ENCODE measurements at places on chromosomes 3 and 15. TPM values are rescaled to one million over a fixed set of nuclear protein-coding genes. Genes with fewer than 3 reads are reported as not detected.
A peak's percentile ranks its signal among the peaks of the same experiment; 100 is the strongest.

- no peaks in the 10 kb centered on the region for H3K4me1 ChIP-seq
- no peaks in the 10 kb centered on the region for H3K27me3 ChIP-seq
- H3K27ac ChIP-seq = no peak overlapping the region
These were observed 47.7 kb upstream of the C2CD4B start for GRCh38 chr15:62212741-62213140.

DNA sequence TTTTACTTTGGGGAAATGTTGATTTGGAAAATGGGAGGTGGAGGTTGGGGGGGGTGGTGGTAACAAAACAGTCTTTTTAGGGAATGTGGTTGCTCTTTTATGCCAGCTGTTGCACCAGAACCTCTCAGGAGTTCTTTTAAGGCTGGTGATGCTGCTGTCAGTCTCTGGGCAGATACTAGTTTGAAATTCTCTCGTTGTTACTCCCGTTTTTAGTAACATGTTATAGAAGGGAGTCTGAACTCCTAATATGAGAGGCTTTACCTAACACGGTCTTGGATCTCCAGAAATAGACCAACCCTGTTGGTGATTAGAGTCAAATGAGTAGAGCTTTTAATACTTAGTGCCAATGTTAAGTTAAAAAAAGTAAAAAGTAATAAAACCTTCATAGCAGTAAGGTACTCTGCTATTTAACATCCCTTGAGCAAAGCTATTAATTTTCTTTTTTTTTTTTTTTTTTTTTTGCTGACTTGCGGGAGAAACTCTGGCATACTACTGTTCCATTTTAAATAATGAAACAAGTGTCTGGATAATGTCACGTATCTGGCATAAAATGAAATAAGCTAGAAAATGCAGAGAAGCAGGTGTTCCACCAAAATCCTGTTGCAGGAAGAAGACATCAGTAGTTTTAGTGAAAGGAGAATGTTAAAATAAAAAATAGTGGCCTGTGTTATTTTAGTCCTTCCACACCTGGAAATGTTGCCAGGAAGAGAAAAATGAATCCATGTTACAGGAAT, 156.7 kb downstream of the CACNA1D start:
- H3K4me3 ChIP-seq = no peak overlapping the region
- no peaks in the 10 kb centered on the region for H3K36me3 ChIP-seq
- H3K4me1 ChIP-seq = no peaks in the 10 kb centered on the region
- no peak for DNase-seq
- H3K27me3 ChIP-seq = peaks cover 25% of the 10 kb centered on the region

ROPN1 gene
- not detected for total RNA-seq

DNA sequence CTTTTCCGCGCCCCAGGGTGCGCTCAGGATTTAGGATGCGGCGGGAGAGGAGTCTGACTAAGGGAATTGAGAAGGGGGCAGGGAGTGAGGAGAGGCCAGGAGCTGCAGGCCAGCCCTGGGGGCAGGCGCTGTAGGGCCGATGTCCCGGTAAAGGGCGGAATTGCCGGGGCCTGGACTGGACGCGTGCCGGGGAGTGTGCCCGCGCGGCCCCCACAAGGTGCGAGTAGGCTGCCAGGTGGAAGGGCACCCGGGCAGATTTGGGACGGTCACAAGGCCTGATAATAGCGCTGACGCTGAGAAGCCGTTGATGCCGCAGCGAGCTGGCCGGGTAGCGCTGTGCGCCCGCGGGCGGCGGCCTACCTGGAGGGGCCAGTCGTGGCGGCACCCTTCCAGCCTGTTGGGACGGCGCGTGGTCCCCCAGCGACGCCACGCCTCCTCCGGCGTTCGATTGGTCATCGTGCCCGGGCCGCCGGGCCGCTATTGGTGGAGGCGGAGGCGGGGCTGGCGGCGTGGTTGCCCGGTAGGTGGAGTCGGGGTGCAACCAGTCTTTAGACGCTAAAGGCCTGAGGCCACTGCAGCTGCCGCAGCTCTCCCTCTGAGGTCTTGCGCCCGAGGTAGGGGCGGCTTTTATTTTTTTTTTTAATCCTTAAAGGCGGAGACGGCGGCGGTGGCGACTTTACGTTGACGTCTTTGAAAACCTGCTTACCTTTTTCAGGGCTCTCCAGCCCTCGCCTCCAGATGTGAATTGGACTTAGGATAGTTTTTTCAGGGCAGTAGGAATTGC, 903 bp downstream of the SLC25A38 start:
- H3K4me1 ChIP-seq = peaks cover 30% of the 10 kb centered on the region
- peak overlapping the region; percentile 91 for H3K27ac ChIP-seq
- H3K4me3 ChIP-seq = peak overlapping the region; percentile 91
- peak; percentile 93 for DNase-seq
- peaks cover 4% of the 10 kb centered on the region for H3K36me3 ChIP-seq

PDZRN3 gene
- not detected for total RNA-seq

DNA sequence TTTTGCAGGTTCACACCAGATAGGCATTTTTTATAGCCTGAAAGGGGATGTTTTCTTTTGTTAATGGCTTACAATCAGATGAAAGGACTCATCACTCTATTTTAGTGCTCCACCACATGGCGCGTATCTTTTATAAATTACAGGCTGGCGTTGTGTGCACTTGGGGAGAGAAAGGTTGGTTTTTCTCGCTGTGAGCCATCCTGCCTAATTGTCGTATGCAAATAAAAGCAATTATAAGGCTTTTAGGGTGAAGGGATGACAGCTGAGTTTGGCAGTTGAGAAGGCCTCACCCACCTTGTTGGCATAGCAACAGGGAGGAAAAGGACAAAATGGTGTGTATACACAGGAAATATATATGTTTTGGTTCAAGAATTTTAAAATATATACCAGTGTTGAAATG, 268.0 kb downstream of the NR2F2 start:
- H3K27ac ChIP-seq = no peak overlapping the region
- H3K36me3 ChIP-seq = no peaks in the 10 kb centered on the region
- H3K4me3 ChIP-seq = no peak overlapping the region
- H3K27me3 ChIP-seq = peaks cover 52% of the 10 kb centered on the region
- H3K4me1 ChIP-seq = no peaks in the 10 kb centered on the region
- DNase-seq = no peak

CADPS gene
- not detected for total RNA-seq

MORC1 gene
- total RNA-seq = not detected

PLCB2 gene
- 0.15 TPM for total RNA-seq

DNA sequence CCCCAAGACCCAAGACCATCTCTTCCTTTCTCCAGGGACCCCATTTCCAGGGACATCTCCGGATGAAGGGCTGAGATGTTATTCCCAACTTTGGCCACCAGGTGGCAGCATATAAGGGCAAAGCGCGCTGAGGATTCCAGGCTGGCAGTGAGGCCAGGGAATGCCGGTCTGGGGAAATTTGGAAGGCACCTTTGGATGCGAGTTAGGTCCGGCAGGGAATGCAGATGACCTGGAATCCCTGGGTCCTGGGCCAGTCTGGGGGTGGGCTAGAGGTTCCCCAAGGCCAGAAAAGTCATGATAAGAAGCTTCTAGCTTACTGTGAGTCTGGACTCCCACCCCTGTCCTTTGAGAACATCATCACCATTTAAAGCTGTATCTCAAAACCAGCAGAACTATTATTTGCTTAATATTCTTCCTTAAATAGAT, 1.6 kb upstream of the CHST13 start:
- no peaks in the 10 kb centered on the region for H3K27me3 ChIP-seq
- peak; percentile 65 for DNase-seq
- no peaks in the 10 kb centered on the region for H3K4me1 ChIP-seq
- H3K27ac ChIP-seq = no peak overlapping the region
- no peaks in the 10 kb centered on the region for H3K36me3 ChIP-seq
- H3K4me3 ChIP-seq = no peak overlapping the region

- H3K4me3 ChIP-seq = no peak overlapping the region
- no peaks in the 10 kb centered on the region for H3K27me3 ChIP-seq
- no peak overlapping the region for H3K27ac ChIP-seq
- peak; percentile 49 for DNase-seq
These were observed 12.4 kb downstream of the PIF1 start for GRCh38 chr15:64813075-64813474.

DNA sequence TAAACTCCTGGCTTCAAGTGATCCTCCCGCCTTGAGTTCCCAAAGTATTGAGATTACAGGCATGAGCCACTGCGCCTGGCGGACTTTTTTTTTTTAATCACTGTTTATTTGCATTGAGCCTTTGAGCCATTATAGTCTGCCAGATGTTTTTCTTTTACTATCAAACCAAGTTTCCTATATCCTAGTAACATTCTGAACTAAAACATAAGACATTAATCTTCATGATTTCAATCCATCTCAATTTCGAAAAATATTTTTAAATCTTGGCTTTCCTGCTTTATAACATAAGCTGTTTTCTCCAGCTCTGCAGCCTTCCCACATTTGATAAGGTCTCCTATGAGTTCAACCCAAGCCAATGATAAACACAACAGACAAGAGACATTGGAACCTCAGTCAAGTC, 75.4 kb downstream of the UMPS start:
- no peak for DNase-seq
- H3K36me3 ChIP-seq = peaks cover 14% of the 10 kb centered on the region
- H3K4me3 ChIP-seq = no peak overlapping the region
- H3K4me1 ChIP-seq = peaks cover 7% of the 10 kb centered on the region
- no peaks in the 10 kb centered on the region for H3K27me3 ChIP-seq
- H3K27ac ChIP-seq = no peak overlapping the region

DNA sequence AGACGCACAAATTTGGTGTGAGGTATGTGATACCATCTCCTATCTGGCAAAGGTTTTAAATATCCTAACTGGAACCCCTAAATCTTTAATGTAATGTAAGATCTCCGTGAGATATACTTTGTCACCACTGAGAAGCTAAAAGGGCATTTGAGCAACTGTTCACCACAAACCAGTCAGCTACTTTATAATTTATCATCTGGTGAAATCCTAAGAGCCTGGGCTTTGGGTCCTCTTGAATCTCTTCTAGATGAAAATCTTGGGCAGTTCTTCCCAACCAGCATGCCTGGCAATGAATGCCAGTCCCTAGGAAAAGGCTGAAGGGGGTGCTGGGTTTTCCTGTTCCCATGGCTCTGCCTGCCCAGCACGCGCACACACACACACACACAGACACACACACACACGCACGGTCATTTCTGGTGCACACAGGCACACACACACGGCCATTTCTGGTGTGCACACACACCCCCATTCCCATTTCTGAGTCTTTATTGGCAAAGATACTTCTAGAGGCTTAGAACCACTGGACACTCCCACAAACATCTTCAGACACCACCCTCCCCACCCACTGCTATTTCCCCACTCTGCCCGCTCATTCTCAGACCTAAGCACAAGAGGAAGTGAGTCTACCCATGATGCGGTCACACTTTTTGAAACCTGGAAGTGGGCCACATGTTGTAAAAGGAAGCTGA, 72.6 kb downstream of the MYO1E start:
- H3K36me3 ChIP-seq = peaks cover 3% of the 10 kb centered on the region
- H3K27me3 ChIP-seq = no peaks in the 10 kb centered on the region
- H3K4me1 ChIP-seq = peaks cover 40% of the 10 kb centered on the region
- peak; percentile 99 for DNase-seq
- peak overlapping the region; percentile 69 for H3K27ac ChIP-seq

DNA sequence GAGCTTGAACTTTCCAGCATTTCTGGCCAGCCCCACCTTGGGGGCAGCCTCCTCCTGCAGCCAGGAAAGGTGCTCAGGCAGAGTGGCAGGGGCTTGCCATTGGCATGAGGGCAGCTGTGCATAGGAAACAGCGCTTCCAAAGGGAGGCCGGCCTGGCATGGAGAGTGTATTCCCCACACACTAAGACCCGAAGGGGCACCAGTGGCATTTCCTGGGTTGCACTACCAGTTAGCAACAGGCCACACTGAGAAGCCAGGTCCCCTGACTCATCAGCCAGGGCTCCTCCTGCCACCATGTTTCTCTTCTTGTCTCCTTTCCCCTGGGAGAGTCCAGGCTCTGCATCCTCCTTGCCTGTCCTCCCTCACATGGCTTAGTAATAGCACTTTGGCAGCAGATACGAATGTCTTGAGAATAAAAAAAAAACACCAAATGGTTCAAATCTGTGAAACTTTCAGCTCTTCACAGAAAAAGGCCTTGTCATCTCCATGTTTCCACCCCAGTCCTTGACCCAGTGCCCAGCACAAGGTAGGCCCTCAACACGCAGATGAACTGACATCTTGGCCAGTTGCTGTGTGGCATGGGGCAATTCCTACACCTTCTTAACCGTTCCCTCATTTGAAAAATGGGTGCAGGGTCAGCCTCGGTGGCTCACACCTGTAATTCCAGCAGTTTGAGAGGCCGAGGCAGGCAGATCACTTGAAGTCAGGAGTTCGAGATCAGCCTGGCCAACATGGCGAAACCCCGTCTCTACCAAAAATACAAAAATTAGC, 180.4 kb downstream of the SMAD6 start:
- DNase-seq = peak; percentile 59
- H3K4me1 ChIP-seq = peaks cover 27% of the 10 kb centered on the region

C3orf85 gene
- not detected for total RNA-seq

WDR5B gene
- 10.0 TPM for total RNA-seq

DNA sequence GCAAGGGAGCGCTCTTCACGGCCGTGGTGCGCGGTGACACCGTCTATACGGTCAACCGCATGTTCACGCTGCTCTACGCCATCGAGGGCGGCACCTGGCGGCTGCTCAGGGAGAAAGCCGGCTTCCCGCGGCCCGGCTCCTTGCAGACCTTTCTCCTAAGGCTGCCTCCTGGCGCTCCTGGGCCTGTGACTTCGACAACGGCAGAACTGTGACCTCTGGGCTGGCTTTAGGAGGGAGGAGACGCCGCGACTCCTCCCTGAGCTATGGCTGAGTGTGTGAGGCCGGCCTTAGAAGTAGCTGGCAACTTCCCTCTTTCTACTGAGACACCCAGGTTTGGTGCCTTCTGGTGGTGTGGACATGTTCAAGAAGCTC, 1.4 kb downstream of the KBTBD13 start:
- H3K36me3 ChIP-seq = no peaks in the 10 kb centered on the region
- H3K4me1 ChIP-seq = peaks cover 7% of the 10 kb centered on the region
- no peak overlapping the region for H3K27ac ChIP-seq
- DNase-seq = no peak

GRCh38 chr3:156400062-156400461, 154.9 kb downstream of the SSR3 start:
- peaks cover 47% of the 10 kb centered on the region for H3K27me3 ChIP-seq
- DNase-seq = no peak
- H3K4me1 ChIP-seq = no peaks in the 10 kb centered on the region
- no peak overlapping the region for H3K4me3 ChIP-seq
- H3K27ac ChIP-seq = no peak overlapping the region
- no peaks in the 10 kb centered on the region for H3K36me3 ChIP-seq

- DNase-seq = no peak
- no peak overlapping the region for H3K4me3 ChIP-seq
- peaks cover 19% of the 10 kb centered on the region for H3K4me1 ChIP-seq
- H3K27me3 ChIP-seq = no peaks in the 10 kb centered on the region
- no peaks in the 10 kb centered on the region for H3K36me3 ChIP-seq
- H3K27ac ChIP-seq = no peak overlapping the region
These were observed 55.1 kb upstream of the TGFBR2 start for GRCh38 chr3:30551266-30551665.

- no peak overlapping the region for H3K27ac ChIP-seq
- peaks cover 6% of the 10 kb centered on the region for H3K36me3 ChIP-seq
- H3K27me3 ChIP-seq = no peaks in the 10 kb centered on the region
- H3K4me1 ChIP-seq = no peaks in the 10 kb centered on the region
- H3K4me3 ChIP-seq = no peak overlapping the region
These were observed 7.1 kb downstream of the MYEF2 start for GRCh38 chr15:48170981-48171380.

- no peak for DNase-seq
- H3K4me1 ChIP-seq = no peaks in the 10 kb centered on the region
- no peaks in the 10 kb centered on the region for H3K27me3 ChIP-seq
- no peaks in the 10 kb centered on the region for H3K36me3 ChIP-seq
These were observed 11.9 kb upstream of the LRTM1 start for GRCh38 chr3:54939557-54940300.

- H3K4me1 ChIP-seq = no peaks in the 10 kb centered on the region
- H3K4me3 ChIP-seq = no peak overlapping the region
- DNase-seq = no peak
- H3K27ac ChIP-seq = no peak overlapping the region
These were observed 15.6 kb upstream of the FBXW12 start for GRCh38 chr3:48356419-48356818.

GOLGA8J gene
- total RNA-seq = not detected
